Activated T-cell treated with anti-CD3 and anti-CD28 coated beads, Interleukin-2, amount 50 U/mL, for 48 hours (primary cell): ENCODE measurements at places on chromosomes 7 and 10.

DNA sequence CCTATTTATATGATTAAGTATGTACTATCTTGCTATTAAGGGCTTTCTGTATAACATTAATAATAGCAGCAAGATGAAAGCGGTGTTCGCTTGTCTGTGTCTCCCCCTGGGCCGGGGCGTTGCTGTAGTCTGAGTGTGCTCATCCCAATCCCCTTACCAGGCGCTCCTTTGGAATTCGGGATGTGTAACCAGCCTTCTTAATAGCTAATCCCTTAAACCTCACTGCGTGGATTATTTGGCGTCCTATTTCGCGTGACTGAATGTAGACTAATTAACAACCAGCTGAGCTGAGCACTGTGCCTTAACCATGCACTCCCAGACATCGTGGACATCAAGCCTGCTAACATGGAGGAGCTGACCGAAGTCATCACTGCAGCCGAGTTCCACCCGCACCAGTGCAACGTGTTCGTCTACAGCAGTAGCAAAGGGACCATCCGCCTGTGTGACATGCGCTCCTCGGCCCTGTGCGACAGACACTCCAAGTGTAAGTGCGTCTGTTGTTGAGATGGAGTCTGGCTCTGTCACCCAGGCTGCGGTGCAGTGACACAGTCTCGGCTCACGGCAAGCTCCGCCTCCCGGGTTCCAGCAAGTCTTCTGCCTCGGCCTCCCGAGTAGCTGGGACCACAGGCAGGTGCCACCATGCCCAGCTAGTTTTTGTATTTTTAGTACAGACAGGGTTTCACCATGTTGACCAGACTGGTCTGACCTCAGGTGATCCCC is 36.6 kb downstream of the BNIP3 start:
- DNase-seq: no peak

GRCh38 chr10:29810816-29811215 is 176.0 kb upstream of the SVIL start:
- no peak for DNase-seq

DNA sequence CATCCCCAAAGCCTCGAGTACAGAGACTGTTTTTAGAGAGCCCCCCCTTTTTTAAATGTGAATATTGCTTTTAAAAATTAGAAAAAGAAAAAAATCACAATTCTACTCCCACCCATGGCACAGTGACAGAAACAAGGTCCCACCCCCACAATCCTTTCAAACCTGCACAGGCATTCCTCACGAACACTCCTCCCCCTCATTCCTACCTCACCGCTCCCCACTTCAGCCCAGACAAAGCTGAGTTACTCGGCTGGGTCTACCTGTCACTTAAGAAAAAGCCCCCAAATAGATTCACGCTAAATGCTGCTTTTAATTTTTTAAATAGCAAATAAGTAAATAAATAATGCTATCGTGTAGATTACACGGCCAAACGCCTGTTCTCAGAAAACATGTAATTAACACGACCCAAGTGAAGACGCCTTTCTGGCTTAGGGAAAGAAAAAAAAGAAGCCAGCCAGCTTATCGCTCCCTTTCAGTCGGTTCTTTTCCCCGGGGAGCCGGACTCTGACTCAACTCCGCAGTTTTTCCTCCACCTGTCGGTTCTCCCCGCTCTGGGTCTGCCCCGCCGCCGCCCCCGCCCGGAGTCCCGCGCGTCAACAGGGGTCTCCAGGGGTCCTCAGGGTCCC is 739 bp downstream of the MPP7 start:
- no peak for DNase-seq

GRCh38 chr10:22589851-22590514 is 124.4 kb downstream of the PIP4K2A start:
- no peak for DNase-seq

DNA sequence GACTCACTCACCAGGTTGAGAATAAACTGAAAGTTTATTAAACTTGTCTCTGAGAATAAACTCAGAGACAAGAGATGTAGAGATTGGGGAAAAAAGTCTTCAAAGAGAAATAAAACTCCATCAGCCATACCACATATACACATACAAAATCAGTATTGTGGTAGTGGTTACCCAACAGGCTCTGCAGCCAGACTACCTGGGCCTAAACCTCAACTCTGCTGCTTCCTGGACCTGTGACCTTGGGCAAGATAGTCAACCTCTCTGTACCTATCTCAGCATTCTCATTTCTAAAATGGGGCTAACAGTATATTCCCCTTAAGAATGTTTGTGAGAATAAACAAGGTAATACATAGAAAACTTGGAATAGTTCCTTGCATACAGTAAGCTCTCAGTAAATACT is 15.3 kb downstream of the TPK1 start:
- no peak for DNase-seq

- DNase-seq: no peak
Measured at GRCh38 chr10:17737027-17737965, 14.7 kb upstream of the TMEM236 start.

DNA sequence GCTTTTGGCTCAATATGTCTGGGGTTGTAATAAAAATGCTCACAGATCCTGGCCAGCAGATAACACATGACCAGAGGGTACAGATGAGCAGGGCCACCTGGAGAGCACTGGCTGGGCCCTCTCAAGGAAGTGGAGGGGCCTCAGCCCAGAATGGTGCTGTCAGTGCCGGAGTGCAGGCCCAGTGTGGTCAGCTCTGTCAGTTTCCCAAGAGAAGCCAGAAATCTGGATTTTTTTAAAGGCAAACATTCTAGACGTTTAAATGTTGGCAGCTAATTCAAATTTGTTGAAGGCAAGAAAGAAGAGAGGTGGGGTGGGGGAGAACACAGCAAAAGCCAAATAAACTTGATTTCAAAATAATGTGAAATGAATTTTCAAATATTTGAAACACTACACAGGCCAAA is 2.0 kb downstream of the C10orf105 start:
- no peak for DNase-seq

DNA sequence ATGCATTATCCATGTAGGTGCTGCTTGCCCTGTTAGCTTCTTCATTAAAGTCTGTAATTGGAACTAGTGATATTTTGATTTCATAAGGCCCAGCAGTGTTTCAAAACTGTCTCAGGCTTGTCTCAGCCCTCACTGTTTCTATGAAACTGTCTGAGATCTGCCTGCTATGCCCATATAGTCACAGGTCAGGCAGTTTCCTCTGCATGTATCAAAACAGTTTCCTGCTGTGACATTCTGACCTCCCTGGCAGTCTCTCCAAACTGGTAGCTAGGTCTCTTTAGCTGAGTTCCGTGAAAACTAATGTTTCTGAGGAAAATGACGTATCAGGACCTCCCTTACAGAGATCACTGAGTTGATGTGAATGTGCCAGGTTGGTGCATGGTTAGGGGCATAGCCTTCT is 18.9 kb upstream of the SEMA3D start:
- no peak for DNase-seq

- DNase-seq: no peak
Measured at GRCh38 chr7:68244389-68244788, 1247.8 kb downstream of the TYW1 start.

DNA sequence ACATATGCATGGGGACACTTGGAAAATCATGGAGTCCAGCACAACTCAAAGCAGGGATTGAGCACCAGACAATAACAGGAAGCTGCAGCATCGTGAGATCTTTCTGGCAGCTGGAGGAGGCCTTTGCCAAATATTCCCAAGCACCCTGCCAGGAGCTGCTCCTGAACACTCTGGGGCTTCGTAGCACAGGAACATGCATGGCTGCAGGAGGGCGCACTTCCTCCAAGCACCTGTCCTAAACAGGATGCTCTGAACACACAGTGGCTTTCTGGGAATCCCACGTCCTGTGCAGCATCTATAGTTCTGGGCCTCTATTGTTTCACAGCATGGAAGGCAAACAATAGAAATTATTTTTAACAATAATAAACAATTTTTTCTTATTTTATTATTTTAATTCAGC is 4.1 kb downstream of the ABLIM1 start:
- no peak for DNase-seq

DNA sequence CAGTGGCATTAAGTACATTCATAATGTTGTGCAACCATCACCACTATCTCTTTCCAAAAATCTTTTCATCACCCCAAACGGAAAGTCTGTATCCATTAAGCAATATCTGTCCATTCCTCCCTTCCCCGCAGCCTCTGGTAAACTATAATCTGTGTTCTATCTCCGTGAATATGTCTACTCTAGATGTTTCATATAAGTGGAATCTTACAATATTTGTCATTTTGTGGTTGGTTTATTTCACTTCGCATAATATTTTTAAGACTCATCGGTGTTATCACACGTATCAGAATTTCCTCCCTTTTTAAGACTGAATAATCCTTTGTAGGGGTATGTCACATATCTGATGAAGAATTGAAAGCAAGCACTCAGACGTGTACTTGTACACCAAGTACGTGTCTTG is 86.0 kb upstream of the FGFR2 start:
- no peak for DNase-seq

GRCh38 chr10:61028861-61029361 is 84.9 kb upstream of the RHOBTB1 start:
- no peak for DNase-seq
